Fibroblast of upper back skin (primary cell): ENCODE measurements at places on chromosomes 13 and 19.

GRCh38 chr19:1122972-1123363 lies 19.2 kb downstream of the GPX4 start:
- peak; percentile 58 for DNase-seq

DNA sequence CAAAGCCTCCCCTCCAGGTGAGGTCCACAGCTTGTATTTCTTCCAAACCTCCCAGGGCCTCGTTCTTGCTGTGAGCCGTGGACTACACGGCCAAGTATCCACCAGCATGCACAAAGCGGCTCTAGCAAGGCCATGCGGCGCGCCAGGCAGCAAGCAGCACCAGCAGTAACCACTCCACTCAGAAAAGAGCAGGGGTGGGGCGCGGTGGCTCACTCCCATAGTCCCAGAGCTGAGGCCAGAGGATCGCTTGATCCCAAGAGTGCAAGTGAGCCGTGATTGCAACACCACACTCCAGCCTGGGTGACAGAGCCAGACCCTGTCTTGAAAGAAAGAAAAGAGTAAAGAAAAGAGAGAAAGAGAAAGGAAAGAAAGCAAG lies 4.7 kb downstream of the CCDC8 start:
- DNase-seq: peak; percentile 39

- DNase-seq: no peak
Measured at GRCh38 chr19:34573226-34573864, 91.8 kb downstream of the WTIP start.

DNA sequence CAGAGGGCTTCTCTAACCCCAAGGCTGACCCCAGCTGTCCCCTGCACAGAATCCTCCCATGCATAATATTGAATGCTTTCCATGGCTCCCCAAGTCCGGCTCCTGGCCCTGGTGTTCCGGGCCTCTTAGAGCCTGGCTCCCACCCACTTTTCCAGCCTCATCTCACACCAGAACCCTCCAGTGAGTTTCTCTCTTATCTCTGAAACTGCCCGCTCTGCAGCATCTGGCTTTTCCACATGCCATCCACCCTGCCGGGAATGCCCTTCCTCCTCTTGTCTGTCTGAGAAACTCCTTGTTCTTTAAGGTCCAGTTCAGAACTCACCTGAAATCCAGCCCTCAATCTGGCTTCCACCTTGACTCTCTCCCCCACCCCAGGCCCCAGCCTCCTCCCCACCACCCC lies 6.8 kb downstream of the SYNGR4 start:
- DNase-seq: no peak

DNA sequence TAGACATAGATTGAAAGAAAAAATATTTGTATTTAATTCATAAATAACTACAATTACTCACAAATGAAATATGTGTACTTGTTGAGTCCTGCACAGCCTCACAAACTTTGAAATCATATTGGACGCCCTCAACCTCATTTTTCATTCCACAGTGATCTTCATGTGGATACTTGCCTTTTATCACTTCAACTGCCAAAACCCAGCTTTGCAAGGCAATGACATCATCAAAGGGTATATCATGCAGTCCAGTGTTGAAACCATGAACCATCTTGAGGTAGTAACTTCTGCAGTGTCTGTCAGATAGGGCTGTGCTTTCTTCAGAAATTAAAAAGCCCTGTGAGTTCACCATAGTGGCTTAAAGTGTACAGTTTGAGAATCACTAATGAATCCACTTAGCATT lies 82.2 kb downstream of the HS6ST3 start:
- no peak for DNase-seq

GRCh38 chr13:40749327-40749726 lies 21.7 kb downstream of the MRPS31 start:
- no peak for DNase-seq

DNA sequence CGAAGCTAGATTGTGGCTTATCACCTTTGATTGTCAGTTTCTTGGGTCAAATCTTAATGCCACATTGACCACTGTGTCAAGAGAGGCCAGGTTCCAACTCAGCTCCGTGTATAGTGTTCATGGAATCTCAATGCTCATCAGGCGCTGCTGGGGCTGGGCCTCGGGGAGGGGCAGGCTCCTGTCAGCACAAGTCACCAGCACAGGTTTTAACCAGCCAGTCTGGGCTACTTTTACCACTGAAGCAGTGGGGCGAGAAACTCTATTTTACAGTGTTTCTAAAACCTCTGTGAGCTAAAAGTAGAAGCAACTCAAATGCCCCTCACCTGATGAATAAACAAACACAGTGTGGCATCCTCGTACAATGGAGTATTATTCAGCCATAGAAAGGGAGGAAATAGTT lies 118.7 kb upstream of the GJB6 start:
- DNase-seq: no peak

DNA sequence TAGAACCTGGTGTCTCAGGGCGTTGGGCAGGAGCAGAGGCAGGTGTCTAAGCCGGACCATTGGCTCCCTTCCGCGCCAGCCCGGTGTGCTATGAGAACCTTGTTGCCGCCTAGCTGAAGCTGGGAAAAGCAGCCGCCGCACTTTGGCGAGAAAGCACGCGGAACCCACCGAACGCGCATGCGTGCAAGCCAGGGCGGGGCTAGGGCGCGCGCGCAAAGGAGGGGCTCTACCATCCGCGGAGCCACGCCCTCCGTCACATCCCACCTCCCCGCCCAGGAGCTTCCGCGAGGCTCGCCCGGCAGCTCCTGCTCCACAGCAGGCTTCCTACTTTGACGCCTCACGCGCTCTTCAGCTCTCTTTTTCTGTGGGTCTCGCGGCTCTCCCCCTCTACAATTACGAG lies 51.3 kb downstream of the WDR87 start:
- DNase-seq: peak; percentile 13

- peak; percentile 67 for DNase-seq
Measured at GRCh38 chr19:46886546-46887239, 25.9 kb downstream of the ARHGAP35 start.

DNA sequence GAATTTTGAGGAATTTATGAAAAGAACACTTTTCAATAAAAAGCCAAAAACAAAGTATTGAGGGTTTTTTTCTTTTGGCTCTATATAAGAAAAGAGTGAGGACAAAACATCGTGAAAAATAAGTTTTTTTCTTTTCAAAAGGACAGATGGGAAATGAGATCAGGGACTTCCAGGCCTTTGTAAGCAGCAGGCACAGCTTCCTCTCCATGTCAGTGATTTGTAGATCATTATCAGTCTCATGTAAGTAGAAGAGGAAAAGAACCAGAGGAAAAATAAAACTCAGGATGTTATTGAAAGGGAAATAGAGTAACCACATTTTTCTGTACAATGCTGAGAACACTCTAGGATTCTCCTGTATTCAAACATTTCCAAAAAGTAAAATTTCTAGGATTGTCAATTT lies 29.9 kb downstream of the DOCK9 start:
- DNase-seq: no peak

DNA sequence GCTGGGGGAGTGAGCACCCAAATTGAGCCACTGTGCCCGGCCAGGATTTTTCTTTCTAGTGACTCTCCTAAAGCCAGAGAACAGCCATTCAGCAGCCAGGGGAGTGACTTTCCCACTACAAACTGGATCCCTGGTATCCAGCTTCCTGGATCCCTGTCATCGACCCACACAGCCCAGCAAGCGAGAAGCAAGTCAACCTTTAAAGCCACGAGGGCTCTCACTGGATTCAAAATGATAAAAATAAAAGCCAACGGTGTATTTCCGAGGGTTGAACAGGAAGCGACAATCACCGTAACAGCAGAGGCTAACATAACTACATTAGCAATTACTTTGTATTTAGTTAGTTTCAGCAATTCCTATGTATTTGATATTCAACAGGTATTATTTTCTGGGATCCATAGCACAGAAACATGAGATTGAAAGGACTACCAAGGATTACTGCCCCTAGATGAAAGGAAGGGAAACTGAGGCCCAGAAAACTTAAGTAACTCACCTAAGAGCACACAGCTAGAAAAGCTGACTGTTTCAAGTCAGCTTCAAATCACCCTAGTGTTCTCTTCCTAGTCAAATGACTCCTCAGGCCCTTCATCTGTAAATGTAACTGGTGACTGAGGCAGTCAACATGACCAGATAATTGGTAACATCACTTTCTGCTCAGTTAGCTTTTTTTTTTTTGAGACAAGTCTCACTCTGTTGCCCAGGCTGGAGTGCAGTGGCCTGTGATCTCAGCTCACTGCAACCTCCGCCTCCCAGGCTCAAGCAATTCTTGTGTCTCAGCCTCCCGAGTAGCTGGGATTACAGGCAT lies 2.7 kb downstream of the RFX1 start:
- DNase-seq: no peak

- no peak for DNase-seq
Measured at GRCh38 chr19:12859546-12859945, 21.2 kb downstream of the MAST1 start.

DNA sequence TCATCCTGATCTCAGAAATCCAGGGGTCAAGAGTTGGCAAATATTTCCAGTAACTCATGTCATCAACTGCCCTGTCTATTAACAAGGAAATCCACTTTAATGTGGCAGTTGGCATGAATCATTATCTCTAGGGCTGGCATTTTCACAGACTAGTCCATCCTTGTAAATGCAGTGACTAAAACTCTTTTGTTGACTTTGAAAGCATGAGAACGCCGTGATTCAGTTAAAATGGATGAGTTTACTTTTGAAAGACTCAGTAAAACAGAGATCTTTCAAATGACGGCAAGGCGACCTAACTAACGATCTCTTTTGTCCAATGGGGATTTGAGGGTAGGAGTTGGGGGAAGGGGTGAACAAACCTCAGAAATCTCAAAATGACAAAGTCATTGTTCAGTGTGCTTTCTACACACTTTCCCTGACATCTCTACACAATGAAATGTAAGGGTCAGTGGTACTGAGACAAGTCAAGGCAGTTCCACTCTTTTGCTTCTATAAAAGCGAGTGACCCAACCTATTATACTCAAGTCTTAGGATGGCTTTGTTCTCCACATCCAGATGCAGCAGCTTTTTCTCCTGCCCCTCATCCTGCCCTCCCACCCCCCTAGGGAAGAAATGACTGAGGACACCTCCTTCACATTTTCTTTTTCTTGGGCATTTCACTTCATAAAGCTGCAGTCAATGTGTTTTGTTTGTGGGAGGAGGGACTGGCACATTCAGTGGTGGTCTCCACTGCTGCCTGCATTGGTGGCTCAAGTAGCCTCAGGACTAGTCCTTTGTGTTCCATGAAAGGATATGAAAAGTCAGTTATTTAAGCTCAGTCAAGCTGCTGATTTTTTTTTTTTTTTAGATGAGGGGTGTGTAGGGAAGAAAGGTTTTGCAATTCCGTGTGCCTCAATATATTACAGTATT lies 200.5 kb downstream of the ABCC4 start:
- peak; percentile 32 for DNase-seq

DNA sequence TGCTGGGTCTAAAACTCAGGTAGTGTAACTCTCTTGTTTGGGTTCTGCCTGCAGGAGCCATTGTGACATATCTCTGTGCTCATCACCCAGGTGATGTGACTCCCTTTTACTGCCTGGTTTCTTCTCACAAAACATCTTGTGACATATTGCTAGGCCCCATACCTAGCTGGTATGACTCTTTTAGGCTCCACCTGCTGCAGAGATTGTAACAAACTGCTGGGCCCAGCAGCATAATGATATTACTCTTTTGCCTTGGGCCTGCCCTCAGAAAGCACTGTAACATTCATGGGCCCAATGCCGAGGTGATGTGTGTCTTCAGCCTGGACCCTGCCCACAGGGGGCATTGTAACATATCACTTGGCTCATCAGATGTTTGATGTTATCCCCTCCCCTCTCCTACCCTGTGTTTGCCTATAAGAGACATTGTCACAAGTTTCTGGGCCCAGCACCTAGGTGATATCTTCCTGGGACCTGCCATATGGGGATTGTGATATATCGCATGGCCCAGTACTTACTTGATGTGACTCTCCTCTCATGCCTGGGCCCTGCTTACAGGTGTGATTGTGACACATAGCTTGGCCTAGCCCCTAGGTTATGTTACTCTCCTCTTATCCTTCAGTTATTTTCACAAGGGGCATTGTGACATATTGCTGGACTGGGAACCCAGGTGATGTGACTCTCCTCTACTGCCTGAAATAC lies 18.0 kb upstream of the ZNF681 start:
- DNase-seq: no peak

GRCh38 chr13:111640006-111640405 lies 319.6 kb downstream of the TEX29 start:
- DNase-seq: no peak

DNA sequence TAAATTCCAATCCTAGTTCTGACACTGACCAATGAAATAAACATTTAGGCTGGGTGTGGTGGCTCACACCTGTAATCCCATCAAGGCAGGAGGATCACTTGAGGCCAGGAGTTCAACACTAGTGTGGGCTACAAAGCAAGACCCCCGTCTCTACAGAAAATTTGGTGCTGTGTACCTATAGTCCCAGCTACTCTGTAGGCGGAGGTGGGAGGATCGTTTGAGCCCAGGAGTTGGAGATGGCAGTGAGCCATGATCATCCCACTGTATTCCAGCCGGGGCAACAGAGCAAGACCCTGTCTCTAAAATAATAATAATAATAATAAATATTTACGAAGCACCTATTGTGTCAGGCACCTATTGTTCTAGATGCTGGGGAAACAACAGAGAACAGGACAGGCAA lies 6.7 kb downstream of the IRGQ start:
- no peak for DNase-seq

DNA sequence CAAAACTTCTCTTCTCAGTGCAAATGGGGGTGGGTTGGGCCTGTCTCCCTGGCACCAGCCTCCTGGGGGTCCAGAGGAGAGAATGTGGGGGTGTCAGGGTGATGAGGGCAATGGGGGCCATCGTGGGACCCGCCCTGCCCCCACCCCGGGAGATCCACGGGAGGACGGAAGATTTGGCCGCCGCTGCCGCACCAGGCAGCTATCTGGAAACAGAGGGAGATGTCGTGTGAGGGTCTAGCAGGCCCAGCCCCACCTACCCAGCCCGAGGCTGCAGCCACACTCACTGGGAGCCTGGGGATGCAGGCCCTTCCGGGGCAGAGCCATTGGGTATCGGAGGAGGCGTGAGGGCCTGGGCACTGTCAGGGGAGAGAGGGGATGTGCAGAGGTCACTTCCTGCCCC lies 1.8 kb upstream of the TMEM86B start:
- DNase-seq: no peak

DNA sequence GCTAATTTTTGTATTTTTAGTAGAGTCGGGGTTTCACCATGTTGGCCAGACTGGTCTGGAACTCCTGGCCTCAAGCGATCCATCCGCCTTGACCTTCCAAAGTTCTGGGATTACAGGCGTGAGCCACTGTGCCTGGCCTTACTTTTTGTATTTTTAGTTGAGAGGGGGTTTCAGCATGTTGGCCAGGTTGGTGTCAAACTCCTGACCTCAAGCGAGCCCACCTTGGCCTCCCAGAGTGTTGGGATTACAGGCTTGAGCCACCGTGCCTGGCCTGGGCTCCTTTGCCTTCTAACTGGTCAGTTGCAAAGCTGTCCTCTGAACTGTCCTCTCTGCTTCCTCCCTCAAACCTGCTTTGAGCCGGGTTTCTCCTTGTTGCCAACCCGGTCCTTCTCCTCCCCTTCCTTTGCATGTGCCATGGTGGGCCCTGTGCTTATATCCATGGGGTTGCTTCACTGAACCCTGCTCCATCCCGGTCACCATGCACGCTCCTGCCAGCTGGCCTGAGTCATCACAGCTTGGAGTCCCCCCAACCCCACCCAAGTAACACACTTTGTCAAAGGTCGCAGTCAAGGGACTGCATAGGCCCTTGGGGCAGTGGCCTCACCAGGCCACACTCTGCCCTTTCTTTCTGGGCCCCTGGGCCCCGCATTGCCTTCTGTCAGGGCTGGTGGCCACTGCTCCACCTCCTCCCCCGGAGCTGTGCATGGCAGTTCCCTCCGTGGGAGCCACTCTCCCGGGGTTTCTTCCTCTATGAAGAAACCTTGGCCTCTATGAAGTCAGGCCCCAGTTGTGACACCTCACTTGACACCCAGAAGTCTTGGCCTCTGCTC lies 21.2 kb downstream of the WTIP start:
- DNase-seq: no peak
